ENCODE measurements at places on chromosomes 2 and 18.

- no peak for DNase-seq
Measured at GRCh38 chr2:206160125-206160806, 571 bp downstream of the EEF1B2 start.

DNA sequence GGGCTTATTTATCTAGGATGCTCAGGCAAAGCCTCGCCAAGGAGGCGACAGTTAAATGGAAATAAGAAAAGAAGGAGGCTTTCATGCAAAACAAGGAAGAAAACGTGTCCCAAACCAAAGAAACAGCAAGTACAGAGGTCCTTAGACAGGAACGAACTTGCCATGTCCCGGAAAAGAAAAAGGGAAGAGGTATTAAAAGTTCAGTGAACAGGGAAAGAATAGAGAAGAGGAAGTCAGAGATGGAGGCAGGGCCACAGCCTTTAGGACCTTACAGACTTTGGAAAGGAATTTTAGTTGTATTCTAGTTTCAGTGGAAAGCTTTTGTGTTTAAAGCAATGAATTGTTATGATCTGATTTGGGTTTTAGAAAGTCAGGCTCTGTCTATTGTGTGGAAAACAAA, 22.1 kb downstream of the IKZF2 start:
- no peak for DNase-seq

GRCh38 chr18:46458472-46458871, 198.5 kb downstream of the LOXHD1 start:
- no peak for DNase-seq

DNA sequence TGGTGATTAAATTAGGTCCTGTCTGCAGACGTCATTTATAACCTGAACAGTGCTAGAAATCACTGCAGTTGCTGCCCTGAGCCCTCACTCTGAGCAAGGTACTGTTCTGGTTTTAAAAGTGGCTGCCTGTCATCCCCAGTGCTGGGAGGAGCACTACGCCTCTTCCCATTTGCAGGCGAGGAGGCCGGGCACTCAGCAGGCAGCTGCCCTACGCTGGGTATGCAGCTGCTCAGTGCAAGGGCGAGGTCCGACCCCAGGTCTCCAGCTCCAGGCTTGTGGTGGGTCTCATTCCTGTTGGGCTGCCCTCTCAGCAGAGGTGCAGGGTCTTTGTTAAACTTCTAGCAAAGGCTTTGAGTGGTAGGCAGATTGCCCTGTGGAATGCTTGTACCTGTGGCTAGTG, 15.7 kb downstream of the CNDP2 start:
- no peak for DNase-seq

- no peak for DNase-seq
Measured at GRCh38 chr2:13543550-13543949, 826.8 kb downstream of the TRIB2 start.

GRCh38 chr2:233852056-233852455, 2.3 kb downstream of the HJURP start:
- DNase-seq: no peak

GRCh38 chr2:126761981-126762878, 106.3 kb downstream of the GYPC start:
- DNase-seq: no peak

- DNase-seq: no peak
Measured at GRCh38 chr2:18550433-18550832, 10.0 kb downstream of the RDH14 start.

DNA sequence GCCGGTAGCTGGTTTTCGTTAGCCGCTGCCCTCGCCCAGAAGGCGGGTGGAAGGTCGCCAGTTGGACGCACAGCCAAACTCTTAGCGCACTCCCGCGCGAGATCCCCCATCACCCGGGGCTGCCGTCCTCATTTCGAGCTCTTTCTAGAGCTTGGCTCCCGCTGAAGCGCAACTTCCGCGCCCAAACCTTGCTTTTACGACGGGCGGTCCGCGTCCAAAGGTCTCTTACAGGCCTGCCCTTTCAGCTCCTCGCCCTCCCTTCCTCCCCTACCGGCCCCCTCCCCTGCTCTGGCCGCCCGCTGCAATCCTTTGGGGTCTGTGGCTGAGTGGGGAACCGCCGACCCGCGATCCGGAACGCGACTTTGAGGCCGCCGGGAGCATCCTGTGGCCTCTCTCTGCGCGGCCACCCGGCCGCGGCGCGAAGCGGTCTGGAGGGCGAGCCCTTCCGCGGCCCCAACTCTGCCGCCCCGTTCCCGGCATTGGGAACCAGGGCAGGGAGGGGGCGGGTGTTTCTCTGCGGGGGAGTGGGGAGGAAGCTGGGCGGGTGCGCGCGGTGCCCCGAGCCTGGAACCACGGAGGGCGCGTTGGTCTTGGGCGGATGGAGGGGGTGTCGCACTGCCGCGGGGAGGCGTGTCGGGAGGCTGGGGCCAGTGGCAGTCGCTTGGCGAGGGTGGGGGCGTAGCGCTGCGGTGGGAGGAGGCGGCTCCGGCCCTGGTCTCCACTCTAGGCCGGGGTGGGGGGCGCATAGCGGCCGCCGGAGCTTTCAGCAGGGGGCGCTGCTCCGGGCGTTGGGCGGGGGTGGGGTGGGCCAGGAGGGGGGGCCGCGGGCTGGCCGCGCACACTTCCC, at the start of gene GDF7:
Gene GDF7, plus strand, starts transcription at position 841 of the 847 bp plus-strand sequence. CDS start 96 bp downstream, outside the sequence.
- DNase-seq: no peak

DNA sequence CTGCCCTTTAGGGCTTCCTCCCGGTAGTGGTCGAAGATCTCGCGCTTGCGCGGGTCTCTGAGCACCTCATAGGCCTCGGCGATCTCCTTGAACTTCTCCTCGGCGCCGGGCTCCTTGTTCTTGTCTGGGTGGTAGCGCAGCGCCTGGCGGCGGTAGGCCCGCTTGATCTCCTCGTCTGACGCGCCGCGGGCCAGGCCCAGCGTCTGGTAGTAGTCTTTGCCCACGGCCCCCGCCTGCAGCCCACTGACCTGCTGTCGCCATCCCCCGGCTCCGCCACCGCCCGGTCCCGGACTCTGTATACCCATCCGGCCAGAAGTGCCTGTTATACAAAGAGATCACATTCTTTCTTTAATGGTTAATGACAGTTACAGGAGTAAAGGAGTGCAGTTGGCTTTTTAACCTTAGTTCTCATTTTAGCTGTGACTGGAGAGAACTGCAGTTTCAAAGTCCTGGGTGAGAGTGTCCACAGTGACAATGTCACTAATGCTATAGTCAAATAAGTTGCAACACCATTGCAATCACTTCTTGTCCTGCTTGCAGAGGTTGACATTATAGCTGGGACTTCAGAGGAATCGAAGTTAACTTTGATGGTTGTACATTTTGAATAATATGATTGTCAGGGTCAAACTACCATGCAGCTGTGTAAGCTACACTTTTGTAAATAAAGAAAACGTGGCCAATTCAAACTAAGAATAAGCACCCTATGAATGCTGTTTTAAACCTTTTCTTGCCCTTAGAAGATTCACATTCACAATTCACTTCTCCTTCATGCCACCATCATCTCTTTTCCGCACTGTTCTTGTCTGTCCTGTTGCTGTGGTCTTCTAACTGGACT, 35.3 kb upstream of the CAVIN2 start:
- DNase-seq: no peak

- no peak for DNase-seq
Measured at GRCh38 chr2:26454561-26455001, 23.3 kb downstream of the OTOF start.

DNA sequence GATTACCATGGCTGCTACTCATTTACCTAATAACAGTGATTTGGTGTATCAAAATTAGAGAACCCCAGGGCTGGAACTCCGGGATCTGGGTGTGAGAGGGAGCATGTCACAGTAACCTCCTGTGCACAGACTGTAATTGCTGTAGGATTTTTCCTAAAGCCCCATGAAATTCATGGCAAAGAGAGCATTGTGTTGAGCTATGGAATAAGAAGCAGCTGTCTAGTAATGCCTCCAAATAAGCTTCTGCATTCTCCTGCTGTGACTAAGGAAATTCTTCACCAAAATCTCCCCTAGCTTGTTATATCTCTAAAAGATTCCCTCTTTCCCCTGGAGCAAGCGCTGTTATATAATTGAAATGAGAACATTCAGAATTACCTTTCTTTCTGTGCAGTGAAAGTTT, 158.1 kb upstream of the SPATS2L start:
- no peak for DNase-seq

DNA sequence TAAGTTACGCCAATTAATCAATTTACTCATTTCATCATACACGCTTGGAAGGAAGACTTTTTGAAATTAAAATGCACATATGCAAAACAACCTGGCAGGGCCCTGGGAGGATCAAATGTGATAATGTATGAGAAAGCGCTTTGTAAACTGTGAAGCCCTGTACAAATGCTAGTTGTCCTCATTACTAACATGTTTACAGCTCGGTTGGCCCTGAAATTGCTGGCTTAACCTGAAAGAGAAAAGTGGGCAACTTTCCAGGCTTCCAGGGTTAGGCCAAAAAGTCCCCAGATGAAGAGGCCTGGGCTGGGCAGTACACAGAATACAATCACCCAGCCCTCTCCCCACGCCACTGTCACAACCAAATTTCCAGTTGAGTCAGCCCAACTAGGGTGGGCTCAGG, 60.2 kb downstream of the DNMT3A start:
- DNase-seq: no peak

- DNase-seq: no peak
Measured at GRCh38 chr2:15949126-15949525, 8.8 kb downstream of the MYCN start.

DNA sequence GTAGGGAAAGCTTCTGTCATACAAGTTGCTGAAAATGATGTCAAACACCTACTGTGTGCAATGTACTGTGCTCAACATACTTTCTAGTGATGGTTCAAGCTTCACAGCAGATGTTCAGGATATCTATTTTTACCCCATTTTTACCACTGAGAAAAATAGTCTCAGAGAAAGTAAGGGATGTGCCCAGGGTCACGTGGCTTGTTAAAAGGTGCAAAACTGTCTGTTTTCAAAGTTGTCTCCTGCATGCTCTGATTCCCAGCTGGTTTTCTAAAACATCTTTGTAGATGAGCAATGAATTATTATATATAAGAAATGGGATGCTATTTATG, 145.5 kb upstream of the LHCGR start:
- no peak for DNase-seq

DNA sequence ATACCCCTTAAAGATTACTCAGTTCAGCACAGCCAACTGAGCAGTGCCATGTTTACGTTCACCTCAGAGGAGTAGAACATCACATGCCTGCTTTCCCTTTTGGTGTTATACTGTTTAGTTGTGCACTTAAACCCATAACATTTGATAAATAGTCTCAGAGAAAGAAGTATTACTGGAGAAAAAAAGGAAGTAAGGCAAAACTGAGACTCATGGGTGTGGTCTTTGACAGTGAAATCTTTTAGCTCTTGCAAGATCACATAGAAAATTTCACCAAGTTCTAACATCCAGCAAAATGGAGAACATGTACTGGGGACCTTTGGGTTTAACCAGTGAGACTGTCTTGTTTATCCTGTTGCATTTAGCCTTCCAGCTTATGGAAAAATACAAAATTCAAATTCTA, 5.6 kb downstream of the TANK start:
- DNase-seq: no peak

GRCh38 chr18:62452280-62452831, 70.5 kb upstream of the ZCCHC2 start:
- no peak for DNase-seq

GRCh38 chr2:880201-880970, 70.3 kb upstream of the SNTG2 start:
- DNase-seq: no peak

- no peak for DNase-seq
Measured at GRCh38 chr2:235543851-235544688, 50.2 kb downstream of the AGAP1 start.

GRCh38 chr2:26982102-26982742, 11.8 kb downstream of the MAPRE3 start:
- DNase-seq: peak; percentile 47

- no peak for DNase-seq
Measured at GRCh38 chr2:230852113-230852512, 12.6 kb upstream of the ITM2C start.

DNA sequence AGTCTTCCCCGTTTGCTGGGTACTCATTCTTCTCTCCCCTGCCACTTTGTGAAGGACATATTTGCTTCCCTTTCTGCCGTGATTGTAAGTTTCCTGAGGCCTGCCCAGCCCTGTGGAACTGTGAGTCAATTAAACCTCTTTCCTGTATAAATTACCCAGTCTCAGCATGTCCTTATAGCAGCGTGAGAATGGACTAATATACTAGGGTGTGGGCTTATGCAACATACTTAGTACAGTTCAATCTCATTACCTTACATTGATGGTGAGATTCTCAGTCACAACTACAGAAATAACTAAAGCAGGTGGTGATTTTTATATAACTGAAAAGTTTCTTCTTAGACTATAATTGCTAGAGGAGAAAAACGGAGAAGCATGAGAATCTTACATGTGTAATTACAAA, 237.9 kb upstream of the MMADHC start:
- DNase-seq: no peak

GRCh38 chr18:68041327-68041726, 524.8 kb upstream of the DSEL start:
- DNase-seq: no peak

- no peak for DNase-seq
Measured at GRCh38 chr2:30040147-30040546, 106.7 kb upstream of the YPEL5 start.

DNA sequence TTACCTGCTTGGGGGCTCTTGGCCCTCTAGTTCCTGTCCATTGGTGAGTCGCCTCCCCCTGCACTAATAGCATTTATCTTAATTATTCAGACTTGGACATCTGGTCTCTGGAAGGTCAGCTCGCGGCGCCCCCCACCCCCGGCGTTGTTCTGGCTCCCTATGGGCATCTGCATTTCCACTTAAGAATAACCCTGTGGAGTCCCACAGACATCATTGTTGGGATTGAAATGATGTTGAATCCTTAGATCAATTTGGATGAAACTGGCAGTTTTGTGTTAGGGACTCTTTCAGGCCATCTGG, 313.8 kb upstream of the HS6ST1 start:
- no peak for DNase-seq

- peak; percentile 6 for DNase-seq
Measured at GRCh38 chr2:5725794-5726463, 33.7 kb downstream of the SOX11 start.

DNA sequence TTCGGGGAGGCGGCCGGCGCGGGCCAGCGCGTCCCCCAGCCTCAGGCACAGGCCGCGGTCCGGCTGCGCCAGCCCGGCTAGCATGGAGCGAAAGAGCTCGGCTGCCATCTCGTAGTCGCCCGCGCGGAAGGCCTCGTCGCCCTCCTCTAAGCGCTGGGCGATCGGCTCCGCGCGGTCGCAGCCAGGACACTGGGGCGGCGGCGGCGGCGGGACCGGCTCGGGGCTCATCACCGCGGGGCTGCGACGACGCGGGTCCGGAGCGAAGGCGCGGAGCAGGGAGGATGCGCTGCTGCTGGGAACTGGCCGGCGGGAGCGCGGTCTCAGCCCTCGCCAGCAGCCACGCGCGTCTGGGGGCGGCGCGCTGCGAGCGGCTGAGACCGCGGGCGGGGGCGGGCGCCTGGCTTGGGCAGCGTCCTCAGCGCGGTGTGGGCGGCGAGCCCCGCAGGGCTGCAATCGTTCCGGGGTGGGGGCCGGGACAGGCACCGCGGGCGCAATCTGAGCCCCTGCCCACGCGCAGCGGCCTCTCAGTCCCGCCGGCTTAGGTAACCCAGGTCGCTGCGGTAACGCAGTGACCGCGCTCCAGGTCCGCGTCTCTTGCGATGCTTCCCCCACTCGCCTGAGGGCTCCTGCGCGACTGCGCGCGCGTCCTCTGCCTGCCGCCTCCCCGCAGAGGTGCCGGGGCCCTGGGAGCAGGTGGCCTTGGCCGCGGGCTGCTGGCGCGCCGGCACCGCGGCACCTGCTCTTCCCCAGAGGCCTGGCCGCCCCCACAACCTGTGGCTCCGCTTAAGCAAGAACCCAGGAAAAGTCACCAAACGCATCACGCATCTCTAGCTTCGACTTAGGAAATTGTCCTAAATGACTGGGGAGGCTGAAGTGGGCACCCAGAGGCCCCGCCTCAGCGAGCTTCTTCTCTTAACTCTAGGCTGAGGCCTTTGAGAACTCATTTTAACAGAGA, at the start of gene LONRF2:
Gene LONRF2, minus strand, starts transcription at position 636 of the 955 bp plus-strand sequence. Its CDS starts 408 bp downstream, at position 228.
- peak; percentile 38 for DNase-seq
